Activated CD8-positive, alpha-beta memory T cell treated with anti-CD3 and anti-CD28 coated beads for 1 hour (primary cell): ENCODE measurements at places on chromosomes 2 and 18.

GRCh38 chr2:145563741-145564615 is 1044.1 kb upstream of the ZEB2 start:
- no peak for DNase-seq

GRCh38 chr18:67410075-67411070 is 106.1 kb downstream of the DSEL start:
- DNase-seq = no peak

- DNase-seq = no peak
Measured at GRCh38 chr2:64222351-64222750, 78.1 kb upstream of the PELI1 start.

DNA sequence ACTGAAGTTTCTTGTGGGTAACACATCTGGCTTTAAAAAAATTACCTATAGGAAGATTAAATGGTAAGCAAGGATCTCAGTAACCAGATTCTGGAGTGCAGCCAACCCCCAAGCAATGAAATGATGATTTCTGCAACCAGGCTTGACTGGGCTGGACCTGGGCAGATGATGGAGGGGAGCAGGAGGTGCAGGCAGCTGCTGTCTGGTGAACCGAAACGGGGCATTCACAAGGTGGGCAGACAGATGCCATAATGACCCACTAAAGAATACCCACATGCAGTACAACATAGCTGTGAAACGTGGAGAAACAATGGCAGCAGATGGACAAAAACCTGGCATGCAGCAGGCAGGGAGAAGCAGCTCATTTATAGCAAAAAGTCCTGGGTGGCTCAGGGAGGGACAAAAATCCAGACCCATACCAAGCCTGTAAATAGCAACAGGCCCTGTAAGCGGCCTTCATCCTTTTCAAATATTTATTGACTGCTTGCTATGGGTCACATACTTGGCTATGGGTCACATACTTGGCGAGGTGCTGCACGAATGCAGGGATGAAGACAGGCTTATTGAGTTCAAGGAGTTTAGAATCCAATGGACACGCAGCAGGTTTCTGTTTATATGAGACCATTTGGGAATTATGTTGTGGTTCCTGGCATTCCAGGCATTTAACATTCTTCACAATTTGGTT is 244.7 kb downstream of the HRH4 start:
- no peak for DNase-seq

DNA sequence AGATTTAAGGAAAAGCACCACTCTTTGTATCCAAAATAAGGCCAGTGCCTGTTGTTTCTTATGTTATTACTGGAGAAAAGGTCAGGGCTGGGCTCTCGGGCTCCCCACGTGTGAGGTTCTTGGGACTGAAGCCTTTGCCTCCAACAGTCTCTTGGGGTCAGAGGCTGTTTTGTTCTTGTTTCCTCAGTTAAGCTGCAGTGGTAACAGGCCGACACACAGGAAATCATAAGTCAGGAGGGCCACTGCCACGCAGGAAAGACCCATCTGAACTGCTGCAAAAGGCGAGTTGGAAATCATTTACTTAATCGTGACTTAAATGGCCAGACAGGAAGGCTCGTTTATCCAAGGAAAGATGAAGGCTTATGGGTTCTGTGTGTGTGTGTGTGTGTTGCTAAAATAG is 30.3 kb upstream of the IL37 start:
- no peak for DNase-seq

GRCh38 chr2:138716183-138716582 is 64.0 kb downstream of the NXPH2 start:
- no peak for DNase-seq

GRCh38 chr2:144890828-144891227 is 370.9 kb upstream of the ZEB2 start:
- DNase-seq = no peak

GRCh38 chr2:138827426-138828054 is 47.4 kb upstream of the NXPH2 start:
- no peak for DNase-seq

- no peak for DNase-seq
Measured at GRCh38 chr18:63326011-63326410, 6.4 kb upstream of the BCL2 start.

GRCh38 chr2:233275223-233275622 is 23.8 kb downstream of the ATG16L1 start:
- DNase-seq = no peak

- DNase-seq = no peak
Measured at GRCh38 chr2:186382932-186383331, 103.1 kb upstream of the ZC3H15 start.

DNA sequence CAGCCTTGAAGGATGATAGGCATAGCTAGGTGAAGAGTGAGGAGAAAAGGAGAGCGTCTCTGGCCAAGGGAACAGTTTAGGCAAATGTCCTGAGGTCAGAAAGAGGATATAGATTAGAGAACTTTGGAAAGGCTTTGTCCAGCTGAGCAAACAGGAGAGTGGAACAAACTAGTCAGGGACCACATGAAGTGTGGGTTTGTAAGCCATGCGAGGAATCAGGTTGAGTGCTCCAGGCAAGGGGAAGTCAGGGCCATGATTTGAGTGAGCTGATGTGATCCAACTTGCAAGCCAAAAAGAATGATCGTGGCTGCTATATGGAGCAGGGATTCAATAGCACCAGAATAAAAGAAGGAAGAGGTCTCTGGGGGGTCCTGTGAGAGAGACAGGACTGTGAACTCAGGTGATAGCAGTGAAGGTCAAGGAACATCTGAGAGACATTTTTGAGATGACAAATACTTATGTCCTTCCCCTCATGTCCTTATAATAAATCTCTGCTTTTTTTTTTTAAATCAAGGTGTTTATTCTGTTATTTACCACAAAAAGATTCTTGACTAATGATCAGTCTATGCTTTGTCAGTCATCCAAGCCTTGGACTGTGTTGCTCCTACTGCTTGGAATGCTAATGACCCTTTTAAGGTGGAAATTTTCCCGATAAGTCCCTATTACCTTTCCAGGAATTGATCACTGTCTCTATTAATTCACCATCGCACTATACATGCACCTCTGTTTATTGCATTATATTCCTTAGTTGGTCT is 472.6 kb downstream of the TXNL1 start:
- no peak for DNase-seq

DNA sequence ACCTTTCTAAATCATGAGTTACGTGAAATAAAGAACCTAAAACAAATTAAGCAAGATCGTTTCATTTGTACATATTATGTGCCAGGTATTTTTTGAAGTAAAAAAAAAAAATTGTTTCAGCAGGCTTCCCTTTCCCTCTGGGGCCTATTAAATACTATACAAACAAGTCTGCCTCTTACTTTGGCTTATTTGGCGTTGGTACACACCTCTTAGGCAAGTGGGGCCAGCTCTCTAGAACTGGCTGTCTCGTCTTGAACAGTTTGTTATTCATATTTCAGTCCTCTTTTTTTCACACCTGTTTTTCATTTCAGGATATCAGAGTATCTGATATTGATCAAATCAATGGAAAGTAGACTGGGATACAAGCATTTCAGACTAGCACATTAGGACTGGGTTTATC is 27.4 kb upstream of the PPP3R1 start:
- DNase-seq = no peak

DNA sequence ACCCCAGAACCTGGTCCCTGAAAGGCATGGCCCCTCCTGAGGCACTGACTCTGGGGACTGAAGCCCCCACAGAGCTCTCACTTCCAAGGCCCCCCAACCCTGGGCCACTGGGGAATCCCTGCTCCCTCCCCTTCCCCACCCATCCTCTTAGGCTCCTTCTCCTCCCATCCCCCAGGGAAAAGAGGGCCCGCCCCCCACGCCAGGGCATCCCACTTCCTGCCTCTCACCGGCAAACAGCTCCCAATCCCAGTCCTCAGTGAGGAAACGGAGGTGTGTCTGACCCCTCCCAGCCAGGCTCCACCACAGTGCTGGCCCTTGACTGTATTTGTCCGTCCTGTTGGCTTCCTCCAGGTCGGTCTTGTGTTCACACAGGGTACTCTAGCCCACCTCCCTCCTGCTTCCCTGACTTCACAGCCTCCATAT is 35.0 kb upstream of the PTMA start:
- no peak for DNase-seq
